NCI-H69 (cell line): ENCODE measurements at places on chromosomes 2 and 18.

DNA sequence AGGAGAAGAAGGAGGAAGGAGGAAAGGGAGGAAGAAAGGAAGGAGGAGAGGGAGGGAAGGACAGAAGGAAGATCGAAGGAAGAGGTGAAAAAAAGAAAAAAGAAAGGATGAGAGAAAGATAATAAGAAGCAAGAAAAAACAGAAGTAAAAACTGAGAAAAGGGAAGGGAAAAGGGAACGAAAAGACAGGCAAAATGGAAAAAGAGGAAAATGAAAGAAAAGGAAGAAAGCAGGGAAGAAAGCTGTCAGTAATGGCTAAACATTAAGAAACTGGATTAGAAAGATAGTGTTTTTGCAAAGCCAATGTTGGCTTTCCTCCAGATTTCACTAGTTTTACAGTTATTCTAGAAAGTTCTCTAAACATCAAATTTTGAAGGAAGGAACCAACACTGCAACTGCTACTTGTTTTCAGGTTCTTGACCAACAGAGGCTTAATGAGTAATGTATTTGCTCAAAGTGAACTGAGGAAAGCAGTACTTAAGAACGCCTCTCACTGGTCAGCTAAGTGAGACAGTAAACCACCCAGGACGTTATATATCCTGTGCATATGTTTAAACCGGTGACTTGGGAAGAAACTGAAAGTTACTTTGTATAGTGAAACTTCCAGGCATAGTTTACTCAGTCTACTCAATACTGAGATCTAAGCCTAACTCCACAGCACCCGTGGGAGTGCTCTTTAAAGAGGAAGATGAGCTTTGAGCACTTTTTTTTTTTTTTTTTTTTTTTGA is 286.2 kb upstream of the TRIB2 start:
- DNase-seq = no peak

DNA sequence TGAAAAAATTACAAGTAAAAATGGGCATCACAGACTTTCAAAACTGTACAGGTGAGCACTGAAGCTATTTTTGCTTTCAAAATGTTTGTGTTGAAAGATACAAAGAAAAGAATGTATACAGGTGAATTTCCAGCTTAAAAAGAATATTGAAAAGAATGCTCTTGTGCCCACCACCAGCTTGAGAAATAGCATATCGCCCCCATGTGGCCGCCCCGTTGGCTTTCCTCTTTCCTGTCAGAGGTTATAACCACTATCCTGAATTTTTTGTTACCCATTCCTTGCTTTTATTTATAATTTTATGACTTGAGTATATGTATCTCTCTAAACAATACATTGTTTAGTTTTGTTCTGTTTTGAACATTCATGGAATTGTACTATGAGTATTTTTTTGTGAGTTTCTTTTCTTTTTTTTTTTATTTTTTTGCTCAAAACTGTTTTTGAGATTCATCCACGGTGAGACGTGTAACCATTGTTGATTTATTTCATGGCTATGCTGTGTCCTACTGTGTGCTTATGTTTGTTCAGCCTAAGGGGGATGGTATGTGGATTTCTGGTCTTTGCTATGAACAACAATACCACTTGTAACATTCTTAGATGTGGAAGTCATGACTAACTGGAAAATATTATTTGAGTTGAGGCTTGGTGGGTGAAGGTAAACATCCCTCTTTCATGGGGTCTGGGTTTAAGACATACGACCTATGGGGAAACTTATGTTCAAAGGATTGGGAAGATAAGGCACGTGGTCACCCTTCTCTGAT is 11.6 kb downstream of the TRPM8 start:
- DNase-seq = peak; percentile 40

GRCh38 chr18:2853926-2854664 is 7.3 kb downstream of the EMILIN2 start:
- no peak for DNase-seq

- no peak for DNase-seq
Observed at GRCh38 chr2:143139835-143140393, 10.7 kb downstream of the ARHGAP15 start.

GRCh38 chr2:176192351-176192750 is 3.9 kb downstream of the HOXD1 start:
- DNase-seq = peak; percentile 35

GRCh38 chr18:58670404-58671110 is 708 bp upstream of the MALT1 start:
- DNase-seq = peak; percentile 75

DNA sequence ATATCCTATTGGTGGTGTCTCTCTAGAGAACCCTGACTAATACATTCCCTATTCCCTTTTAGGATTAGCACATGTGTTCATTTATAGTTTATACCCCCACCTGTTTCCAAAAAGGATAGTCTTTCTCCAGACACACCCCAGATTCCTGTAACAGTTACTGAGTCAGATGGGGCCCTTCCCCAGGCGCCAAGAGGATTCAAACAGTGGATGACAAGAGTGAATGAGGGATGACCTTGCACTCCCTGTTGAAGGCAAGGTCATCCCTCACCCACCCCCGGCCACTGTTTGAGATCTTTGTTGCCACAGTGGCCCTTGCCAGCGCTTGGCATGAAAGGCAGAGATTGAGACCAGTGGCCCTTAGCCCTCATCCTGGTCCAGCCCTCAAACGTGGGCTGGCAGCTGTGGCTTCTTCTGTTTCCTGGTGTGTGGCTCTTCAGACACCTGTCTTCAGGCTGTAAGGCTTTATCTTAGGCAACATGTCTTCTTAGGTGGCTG is 15.3 kb upstream of the REEP1 start:
- no peak for DNase-seq

DNA sequence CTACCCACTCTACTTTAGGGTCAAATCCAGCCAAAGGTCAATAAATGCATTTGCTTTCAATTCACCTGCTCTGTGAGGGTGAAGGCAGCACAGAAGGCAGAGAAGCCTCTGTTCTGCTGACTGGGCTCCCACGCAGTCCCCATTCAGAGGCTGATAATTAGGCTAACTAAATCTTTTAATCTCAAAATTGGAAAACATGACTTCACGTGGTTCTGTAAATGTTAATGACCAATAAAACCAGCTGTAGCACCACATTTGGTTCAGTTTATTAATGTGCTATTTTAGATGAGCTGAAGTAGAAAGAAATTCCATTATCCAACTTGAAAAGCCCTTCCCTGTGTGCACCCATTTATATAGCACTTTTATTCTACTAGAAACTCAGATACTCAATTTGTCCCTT is 310.6 kb downstream of the C1D start:
- no peak for DNase-seq

GRCh38 chr2:152410165-152410597 is 75.2 kb downstream of the FMNL2 start:
- DNase-seq = no peak

- no peak for DNase-seq
Observed at GRCh38 chr2:25971596-25971995, 10.7 kb downstream of the KIF3C start.

DNA sequence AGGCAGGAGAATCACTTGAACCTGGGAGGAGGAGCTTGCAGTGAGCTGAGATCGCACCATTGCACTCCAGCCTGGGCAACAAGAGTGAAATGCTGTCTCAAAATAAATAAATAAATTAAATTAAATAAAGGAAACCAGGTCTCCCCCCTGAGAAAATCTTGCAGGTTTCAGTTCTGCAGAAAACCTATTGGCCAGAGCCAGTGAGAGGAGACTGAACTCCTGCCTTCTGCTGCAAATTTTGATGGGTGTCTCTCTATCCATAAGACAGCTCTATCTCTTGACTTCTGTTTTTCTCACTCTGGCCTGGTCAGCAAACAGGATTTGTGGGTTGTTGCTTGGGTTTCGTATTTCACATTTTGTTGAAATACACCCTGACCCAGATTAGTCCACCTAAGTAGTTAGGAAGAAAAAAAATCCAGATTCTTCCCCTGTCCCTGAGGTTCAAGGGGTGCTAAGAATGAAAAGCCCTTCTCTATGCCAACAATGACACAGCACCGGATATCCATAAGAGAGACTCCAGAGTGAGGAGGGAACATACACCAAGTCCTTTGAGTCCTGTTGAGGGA is 86.7 kb upstream of the MAP4K4 start:
- DNase-seq = no peak

GRCh38 chr2:227150222-227150936 is 13.6 kb downstream of the COL4A4 start:
- no peak for DNase-seq

DNA sequence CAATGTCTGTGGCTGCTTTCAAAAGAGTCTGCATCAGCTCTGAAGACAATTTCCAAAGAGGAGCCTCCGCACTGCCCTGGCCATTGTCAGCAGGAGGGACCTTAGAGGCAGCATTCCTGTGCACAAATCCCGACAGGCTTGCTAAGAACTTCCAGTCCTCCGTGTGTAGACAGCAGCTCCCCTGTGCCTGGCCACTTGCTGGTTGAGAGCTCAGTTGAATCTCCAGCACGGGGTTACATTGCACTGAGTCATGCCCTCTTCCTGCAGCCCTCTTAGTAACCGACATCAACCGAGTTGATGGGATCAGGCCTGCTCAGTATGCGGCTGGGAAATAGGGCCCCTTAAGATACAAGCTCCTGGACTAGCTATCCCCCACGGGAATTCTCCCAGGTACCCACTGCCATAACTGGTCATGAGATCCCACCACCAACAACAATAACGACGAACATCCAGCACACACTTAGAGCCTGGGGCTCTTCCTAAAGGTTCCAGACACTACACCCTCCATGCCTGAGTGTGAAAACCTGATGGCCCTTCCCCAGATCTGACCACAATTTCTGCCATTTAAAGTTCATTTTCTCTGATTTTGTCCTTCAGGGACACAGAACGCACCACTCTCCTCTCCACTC is 12.0 kb downstream of the ATP6V1B1 start:
- no peak for DNase-seq

GRCh38 chr2:241506793-241507429 is 1.5 kb downstream of the STK25 start:
- DNase-seq = no peak

- no peak for DNase-seq
Observed at GRCh38 chr2:98453083-98453482, 8.4 kb downstream of the INPP4A start.

GRCh38 chr2:182038576-182038975 is 52.9 kb downstream of the PPP1R1C start:
- no peak for DNase-seq

DNA sequence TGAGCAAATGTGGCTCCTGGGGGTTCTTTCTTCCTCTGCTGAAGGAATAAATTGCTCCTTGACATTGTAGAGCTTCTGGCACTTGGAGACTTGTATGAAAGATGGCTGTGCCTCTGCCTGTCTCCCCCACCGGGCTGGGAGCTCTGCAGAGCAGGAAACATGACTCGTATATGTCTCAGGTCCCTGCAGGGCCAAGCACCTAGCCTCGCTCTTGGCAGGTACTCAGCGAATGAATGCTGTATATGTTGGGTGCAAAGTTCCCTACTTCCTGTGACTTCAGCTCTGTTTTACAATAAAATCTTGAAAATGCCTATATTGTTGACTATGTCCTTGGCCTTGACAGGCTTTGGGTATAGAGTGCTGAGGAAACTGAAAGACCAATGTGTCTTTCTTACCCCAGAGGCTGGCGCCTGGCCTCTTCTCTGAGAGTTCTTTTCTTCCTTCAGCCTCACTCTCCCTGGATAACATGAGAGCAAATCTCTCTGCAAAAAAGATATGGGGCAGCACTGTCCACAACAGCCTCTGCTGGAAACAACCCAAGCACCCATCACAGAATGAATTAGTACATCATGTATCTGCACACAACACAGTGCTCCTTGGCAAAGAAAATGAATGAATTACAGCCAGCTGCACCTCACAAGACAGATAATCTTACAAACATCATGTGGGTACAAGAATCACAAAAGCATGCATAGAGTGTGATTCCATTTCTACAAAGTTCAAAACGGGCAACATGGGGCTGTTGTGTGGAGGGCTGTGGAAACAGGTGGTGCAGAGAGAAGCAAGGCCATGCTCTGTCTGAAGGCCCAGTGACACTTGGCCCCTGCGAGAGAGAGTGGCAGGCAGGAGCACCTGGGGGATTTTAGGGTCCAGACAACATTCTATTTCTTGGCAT is 6.6 kb downstream of the IL1RN start:
- no peak for DNase-seq

DNA sequence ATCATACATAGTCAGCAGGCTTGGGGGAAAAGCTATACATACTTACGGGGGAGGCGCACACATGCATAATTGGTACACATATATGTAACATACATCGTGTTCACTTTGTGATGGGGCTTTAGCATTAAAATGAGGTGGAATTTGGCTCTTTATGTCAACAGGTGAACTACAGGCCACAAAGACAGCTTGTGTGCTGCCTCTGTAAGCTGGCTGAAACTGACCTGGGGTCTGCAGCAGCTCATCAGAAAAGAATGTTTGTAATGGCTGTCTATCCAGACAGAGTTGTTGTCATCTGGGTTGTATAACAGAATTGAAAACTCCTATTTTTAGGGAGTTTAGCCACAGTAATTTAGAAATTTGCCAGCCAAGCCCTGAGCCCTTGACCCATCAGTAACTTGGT is 4.7 kb upstream of the KCNG3 start:
- no peak for DNase-seq

DNA sequence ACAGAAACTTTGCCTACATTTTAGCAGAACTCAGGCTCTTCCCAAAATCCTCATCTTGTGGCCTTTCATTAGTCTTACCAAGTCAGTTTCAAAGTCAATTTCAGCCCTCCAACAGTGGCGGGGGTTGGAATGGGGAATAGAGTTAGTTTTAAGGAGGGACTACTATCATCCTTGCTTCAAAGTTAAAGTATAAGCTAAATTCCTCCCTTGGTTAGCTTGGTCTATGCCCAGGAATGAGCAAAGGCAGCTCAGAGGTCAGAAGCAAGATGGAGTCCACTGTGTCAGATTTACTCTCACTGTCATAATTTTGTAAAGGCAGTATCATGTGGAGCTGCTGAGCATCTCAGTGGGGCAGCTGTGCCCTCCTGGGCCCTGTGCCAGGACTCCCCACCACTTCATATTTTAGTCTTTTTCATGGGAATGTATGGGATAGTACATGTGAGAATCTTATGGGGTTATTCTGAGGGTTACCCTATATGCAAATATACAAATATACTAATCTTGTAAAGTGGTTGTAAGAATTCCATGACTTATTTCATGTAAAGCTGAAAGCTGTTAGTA is 145.2 kb upstream of the MMADHC start:
- peak; percentile 61 for DNase-seq

GRCh38 chr2:23657371-23657770 is 269.6 kb downstream of the ATAD2B start:
- no peak for DNase-seq

DNA sequence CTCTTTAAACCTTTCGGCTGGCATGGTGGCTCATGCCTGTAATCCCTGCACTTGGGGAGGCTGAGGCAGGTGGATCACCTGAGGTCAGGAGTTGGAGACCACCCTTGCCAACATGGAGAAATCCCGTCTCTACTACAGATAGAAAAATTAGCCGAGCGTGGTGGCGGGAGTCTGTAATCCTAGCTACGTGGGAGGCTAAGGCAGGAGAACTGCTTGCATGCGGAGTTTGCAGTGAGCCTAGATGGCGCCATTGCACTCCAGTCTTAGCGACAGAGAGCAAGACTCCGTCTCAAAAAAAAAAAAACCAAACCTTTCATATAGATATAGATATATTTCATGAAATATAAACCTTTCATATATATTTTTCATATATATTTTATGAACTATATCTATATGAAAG is 864.7 kb downstream of the TRIB2 start:
- peak; percentile 3 for DNase-seq

- DNase-seq = no peak
Observed at GRCh38 chr2:226720948-226721347, 78.7 kb downstream of the IRS1 start.

GRCh38 chr2:190318931-190319554 is 583 bp downstream of the HIBCH start:
- DNase-seq = peak; percentile 47

- DNase-seq = no peak
Observed at GRCh38 chr2:239292959-239293774, 107.7 kb downstream of the HDAC4 start.
